A549 treated with Hydrocortisone at 1 μM for 4 hours (cell line): ENCODE measurements at places on chromosomes 1 and 21. TPM values are rescaled to one million over a fixed set of nuclear protein-coding genes. Genes with fewer than 3 reads are reported as not detected.

Gene PRR9
- not detected in 5 replicates for total RNA-seq

Gene CELA3A
- not detected in 5 replicates for total RNA-seq

Gene BSND
- total RNA-seq: 0.01 TPM in 1 of 5 replicates, not detected in the others

Gene GABRD
- total RNA-seq: 0.39 to 0.83 TPM (median 0.46 TPM) in 5 replicates

Gene RASSF5
- total RNA-seq: 0.74 to 1.2 TPM (median 1.1 TPM) in 5 replicates

Gene SELL
- 0.20 to 0.40 TPM (median 0.25 TPM) in 5 replicates for total RNA-seq

Gene FNDC10
- total RNA-seq: 5.5 to 8.9 TPM (median 7.8 TPM) in 5 replicates

Gene JUN
- 20.6 to 29.5 TPM (median 25.5 TPM) in 5 replicates for total RNA-seq

Gene KAZN
- total RNA-seq: 3.1 to 3.7 TPM (median 3.2 TPM) in 5 replicates

Gene GPX7
- total RNA-seq: not detected in 5 replicates

Gene FMN2
- total RNA-seq: 3.6 to 5.1 TPM (median 4.2 TPM) in 5 replicates

Gene ACTL8
- total RNA-seq: 1.3 to 1.8 TPM (median 1.5 TPM) in 5 replicates

Gene L1TD1
- total RNA-seq: not detected in 5 replicates

Gene CLCA1
- 0.03 TPM in 1 of 5 replicates, not detected in the others for total RNA-seq

Gene PADI2
- total RNA-seq: 0.89 to 1.2 TPM (median 1.00 TPM) in 5 replicates

Gene CD2
- total RNA-seq: not detected in 5 replicates

Gene TFF2
- not detected in 5 replicates for total RNA-seq

Gene SERTAD4
- total RNA-seq: 0.40 to 0.86 TPM (median 0.53 TPM) in 5 replicates

Gene ADAM30
- not detected in 5 replicates for total RNA-seq

Gene DCST1
- total RNA-seq: 0.07 to 0.08 TPM in 2 of 5 replicates, not detected in the others

Gene REG4
- total RNA-seq: not detected in 5 replicates

Gene IL20
- total RNA-seq: not detected in 5 replicates

Gene BNIPL
- 0.03 to 0.28 TPM (median 0.09 TPM) in 5 replicates for total RNA-seq

Gene CHD1L
- total RNA-seq: 30.6 to 37.0 TPM (median 31.5 TPM) in 5 replicates
